ENCODE measurements at places on chromosomes 2 and 18.

GRCh38 chr2:113762377-113763118, 6.1 kb upstream of the SLC35F5 start:
- H3K27me3 ChIP-seq = peaks cover 3% of the 10 kb centered on the region
- no peaks in the 10 kb centered on the region for H3K36me3 ChIP-seq
- no peak for DNase-seq
- H3K4me1 ChIP-seq = peaks cover 7% of the 10 kb centered on the region
- H3K4me3 ChIP-seq = no peak overlapping the region

DNA sequence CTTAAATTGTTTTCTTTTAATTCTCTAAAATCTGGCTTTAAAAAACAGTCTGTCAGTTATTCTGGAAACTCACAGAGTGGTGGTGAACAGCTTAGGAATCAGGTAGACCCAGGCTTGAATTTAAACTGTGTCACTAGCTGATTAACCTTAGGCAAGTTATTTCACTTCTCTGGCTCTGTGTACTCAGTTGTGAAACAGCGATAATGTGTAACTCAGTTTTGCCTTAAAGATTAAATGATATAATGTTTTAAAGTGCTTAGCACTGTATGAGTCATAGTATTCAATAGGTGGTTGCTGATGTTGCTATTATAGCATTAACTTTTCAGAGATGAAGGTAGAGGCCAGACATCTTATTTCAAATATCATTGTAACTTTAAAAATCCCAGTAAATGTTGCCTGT, 40.7 kb downstream of the PKP4 start:
- H3K27me3 ChIP-seq = no peaks in the 10 kb centered on the region
- no peaks in the 10 kb centered on the region for H3K36me3 ChIP-seq
- no peak overlapping the region for H3K4me3 ChIP-seq
- DNase-seq = no peak
- peaks cover 16% of the 10 kb centered on the region for H3K4me1 ChIP-seq
- H3K27ac ChIP-seq = no peak overlapping the region

- no peaks in the 10 kb centered on the region for H3K36me3 ChIP-seq
- peaks cover 16% of the 10 kb centered on the region for H3K27me3 ChIP-seq
- H3K27ac ChIP-seq = no peak overlapping the region
- no peaks in the 10 kb centered on the region for H3K4me1 ChIP-seq
These were observed 11.1 kb downstream of the CLUL1 start for GRCh38 chr18:607930-608329.

GRCh38 chr2:121740973-121741372, 4.3 kb upstream of the NIFK start:
- no peak overlapping the region for H3K27ac ChIP-seq
- H3K4me1 ChIP-seq = peaks cover 17% of the 10 kb centered on the region
- DNase-seq = no peak

GRCh38 chr2:238369591-238370040, 49.3 kb downstream of the TRAF3IP1 start:
- no peak overlapping the region for H3K4me3 ChIP-seq
- H3K27me3 ChIP-seq = no peaks in the 10 kb centered on the region
- DNase-seq = no peak
- no peak overlapping the region for H3K27ac ChIP-seq

- DNase-seq = peak; percentile 16
- peak within 1 kb of the TSS; percentile 86 for H3K4me3 ChIP-seq
- H3K27me3 ChIP-seq = peaks cover 23% of the 10 kb centered on the region
- H3K4me1 ChIP-seq = peaks cover 20% of the 10 kb centered on the region
These were observed at the start of gene SLC16A14 for GRCh38 chr2:230068651-230069055. TSS of gene SLC16A14 (minus strand) at chr2:230068924. CDS start at chr2:230059352, 9,572 bp downstream.

DNA sequence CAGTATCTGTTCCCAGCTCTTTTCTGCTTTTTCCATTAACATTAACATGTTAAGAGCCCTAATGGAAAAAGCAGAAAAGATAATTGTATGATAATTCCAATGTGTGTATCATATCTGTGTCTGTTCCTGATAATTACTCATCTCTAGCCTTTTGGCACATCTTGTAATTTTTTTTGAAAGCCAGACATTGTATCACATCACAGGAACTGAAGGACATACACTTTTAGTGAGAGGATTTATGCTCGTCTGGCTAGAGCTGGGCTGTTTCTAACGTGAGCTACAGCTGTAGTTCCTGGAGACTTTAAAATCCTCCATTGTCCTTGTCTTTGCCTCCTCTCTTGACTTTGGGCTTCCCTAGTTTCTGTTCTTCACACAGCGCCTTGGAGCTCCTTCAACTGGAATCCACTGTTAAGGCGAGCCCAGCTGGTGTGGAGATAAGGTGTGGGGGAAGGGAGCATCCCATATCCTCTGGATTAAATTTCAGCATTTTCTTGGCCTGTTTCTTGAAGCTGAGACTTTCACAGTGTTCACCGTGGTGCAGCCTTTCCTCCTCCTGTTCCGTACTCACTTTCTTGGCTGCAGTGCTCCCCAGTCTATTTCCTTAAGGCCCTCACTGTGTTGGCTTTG, 211.5 kb downstream of the GALR1 start:
- DNase-seq = no peak
- no peaks in the 10 kb centered on the region for H3K27me3 ChIP-seq
- no peak overlapping the region for H3K27ac ChIP-seq
- H3K36me3 ChIP-seq = no peaks in the 10 kb centered on the region

DNA sequence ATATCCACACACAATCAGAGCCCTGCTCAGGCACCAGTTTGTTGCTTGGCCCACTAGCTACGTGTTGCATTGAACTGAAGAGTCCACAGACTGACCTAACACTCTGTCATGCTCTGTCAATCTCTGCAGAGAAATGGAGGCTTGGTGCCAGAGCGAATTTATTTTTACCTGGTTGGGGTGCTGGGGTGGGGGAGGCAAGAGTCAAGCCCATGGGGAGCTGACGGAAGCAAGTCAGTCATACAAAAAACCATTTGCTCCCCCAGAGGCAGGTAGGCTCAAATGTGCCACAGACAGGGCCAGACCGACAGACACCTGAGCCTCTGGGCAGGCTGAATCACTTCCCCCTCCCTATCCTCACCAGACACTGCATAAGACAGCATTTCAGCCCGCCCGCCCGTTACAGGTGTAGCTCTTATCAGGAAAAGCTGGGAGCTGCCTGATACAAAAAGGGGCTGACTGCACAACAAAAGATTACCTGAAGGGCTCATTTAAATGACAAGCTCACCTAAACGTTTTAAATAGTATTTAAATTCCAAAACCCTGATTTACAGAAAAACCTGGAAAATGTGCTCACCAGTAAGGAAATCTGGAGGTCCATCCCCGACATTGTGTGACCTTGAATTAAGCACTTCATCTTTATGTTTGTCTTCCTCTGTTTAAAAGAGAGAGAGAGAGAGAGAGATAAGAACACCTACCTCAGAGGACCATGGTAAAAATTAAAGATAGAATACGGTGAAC, 2.1 kb upstream of the PCBP1 start:
- peak overlapping the region; percentile 99 for H3K27ac ChIP-seq
- peak; percentile 44 for DNase-seq
- H3K27me3 ChIP-seq = no peaks in the 10 kb centered on the region
- H3K36me3 ChIP-seq = peaks cover 69% of the 10 kb centered on the region
- H3K4me1 ChIP-seq = peaks cover 48% of the 10 kb centered on the region
- peak overlapping the region; percentile 78 for H3K4me3 ChIP-seq

GRCh38 chr2:134452042-134452733, 198.3 kb downstream of the MGAT5 start:
- H3K27ac ChIP-seq = no peak overlapping the region
- no peaks in the 10 kb centered on the region for H3K27me3 ChIP-seq
- no peak for DNase-seq
- H3K4me3 ChIP-seq = no peak overlapping the region

DNA sequence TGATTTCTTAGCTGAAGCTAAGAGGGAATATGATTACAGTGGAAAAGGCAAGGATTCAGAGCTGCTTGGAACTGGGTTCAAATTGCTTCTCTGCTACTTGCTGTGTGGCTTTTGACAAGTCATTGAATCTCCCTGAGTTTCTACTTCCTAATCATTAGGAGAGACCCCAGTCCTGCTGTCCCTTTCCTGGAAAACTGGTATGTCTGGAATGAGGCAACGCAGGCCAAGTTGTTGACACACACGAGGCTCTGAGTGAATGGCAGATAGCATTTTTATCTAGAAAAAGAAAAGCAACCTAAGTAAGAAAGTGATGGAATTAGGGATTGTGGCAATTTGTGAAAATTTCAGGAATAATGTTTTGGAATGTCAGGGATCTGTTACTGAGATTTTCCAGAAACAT, 123.6 kb downstream of the LPIN1 start:
- H3K36me3 ChIP-seq = no peaks in the 10 kb centered on the region
- no peak overlapping the region for H3K4me3 ChIP-seq
- no peak for DNase-seq
- peaks cover 10% of the 10 kb centered on the region for H3K27me3 ChIP-seq
- no peak overlapping the region for H3K27ac ChIP-seq

DNA sequence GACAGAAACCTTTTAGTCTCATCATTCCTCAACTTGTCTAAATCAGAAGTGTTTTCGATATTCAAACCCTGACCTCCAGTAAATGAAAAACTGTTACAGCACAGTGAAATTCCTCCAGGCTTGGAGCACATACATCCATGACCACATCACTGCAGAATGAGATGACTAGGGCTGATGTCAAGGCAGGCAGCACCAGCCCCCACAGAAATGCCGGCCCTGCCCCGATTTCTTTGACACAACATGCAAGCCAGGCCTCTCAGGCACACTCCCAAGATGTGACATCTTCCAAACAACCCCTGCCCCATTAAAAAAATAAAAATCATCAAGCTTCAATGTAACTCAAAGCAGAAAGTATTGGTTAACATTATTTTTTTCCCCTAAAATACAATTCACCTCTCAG, 103.3 kb downstream of the CTAGE1 start:
- no peak overlapping the region for H3K4me3 ChIP-seq
- no peak for DNase-seq
- no peaks in the 10 kb centered on the region for H3K27me3 ChIP-seq
- H3K4me1 ChIP-seq = no peaks in the 10 kb centered on the region
- no peaks in the 10 kb centered on the region for H3K36me3 ChIP-seq

DNA sequence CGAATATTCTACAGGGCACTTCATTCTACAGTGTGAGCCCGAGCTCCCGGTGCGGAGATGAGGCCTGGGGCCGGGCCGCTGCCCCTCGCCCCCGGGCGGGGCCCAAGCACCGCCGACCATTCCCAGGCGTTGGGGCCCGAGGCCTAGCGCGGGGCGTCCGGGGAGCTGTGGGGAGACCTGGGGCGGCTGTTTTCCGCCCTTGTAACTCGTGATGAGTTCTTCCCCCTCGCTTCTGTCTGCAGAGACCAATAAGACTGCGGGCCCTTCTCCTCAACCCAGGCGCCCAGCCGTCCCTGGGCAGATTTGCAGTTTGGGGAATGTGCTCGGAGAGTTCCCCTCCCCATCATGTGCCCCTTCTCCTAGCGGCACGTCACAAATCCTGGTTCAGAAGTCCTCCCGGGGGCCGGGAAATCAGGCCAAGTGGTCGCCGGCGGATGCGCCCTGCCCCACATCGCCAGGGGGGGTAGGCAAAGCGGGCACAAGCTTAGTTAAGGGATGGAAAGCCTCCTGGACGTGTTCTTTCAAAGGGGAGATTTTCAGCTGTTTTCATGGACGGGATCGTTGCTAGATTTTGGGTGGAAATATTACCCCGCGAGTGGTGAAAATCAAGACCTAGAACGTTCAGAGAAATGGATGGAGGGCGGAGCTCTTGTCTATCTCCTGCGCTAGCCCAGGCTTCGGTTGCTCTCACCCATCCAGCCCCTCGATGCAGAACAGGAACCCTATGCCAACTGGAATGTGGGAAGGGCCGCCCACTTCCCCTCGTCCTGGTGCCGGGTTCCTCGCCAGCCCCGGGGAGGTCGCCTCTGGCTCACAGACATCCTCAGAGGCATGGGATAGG, 18.8 kb upstream of the HAAO start:
- H3K4me3 ChIP-seq = peak overlapping the region; percentile 95
- no peak for DNase-seq
- peak overlapping the region; percentile 100 for H3K27ac ChIP-seq
- H3K36me3 ChIP-seq = peaks cover 6% of the 10 kb centered on the region
- peaks cover 18% of the 10 kb centered on the region for H3K4me1 ChIP-seq

DNA sequence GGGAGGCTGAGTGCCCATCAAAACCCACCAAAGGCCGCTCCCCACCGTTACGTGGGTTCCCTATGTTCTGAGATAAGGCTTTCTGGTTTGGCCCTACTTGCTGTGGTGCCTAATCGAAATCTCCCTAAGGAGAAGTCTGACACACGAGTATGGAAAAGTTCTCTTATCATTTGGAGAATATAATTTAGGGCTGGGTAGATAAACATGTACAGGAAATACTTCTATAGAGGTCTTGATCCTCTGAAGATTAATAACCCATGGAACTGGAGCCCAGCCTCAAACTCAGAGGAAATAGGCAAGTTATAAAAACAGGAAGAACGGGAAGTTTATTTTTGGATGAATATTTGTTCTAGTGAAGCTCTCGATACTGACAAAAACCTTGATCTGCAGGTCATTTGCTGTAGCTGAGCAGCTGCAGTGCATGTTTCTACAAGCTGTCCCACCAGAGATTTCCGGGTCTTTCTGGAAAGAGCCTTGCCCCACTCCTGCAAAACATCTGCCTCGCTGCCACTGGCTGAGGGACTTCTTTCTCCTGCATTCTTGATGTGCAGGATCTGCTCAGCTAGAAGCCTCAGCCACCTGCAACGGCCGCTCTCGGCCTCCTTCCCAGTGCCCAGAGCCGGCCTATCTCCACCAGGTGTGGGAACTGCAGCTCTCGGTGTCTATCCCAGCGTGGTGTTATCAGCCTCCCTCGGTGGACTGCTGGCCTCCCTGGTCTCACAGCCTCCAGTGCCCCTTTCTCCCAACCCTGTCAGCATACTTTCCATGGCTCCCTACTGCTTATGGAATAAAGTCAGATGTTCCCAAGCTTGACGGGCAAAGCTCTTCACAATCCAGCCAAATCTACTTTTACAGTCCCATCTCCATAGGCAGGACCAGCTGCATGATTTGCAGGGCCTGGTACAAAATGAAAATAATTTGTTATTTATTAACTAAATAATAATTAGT, 48.6 kb downstream of the SPRED2 start:
- H3K4me1 ChIP-seq = peaks cover 40% of the 10 kb centered on the region
- peaks cover 19% of the 10 kb centered on the region for H3K27me3 ChIP-seq
- no peak for DNase-seq
- peak overlapping the region; percentile 4 for H3K27ac ChIP-seq
- H3K36me3 ChIP-seq = no peaks in the 10 kb centered on the region
- no peak overlapping the region for H3K4me3 ChIP-seq

DNA sequence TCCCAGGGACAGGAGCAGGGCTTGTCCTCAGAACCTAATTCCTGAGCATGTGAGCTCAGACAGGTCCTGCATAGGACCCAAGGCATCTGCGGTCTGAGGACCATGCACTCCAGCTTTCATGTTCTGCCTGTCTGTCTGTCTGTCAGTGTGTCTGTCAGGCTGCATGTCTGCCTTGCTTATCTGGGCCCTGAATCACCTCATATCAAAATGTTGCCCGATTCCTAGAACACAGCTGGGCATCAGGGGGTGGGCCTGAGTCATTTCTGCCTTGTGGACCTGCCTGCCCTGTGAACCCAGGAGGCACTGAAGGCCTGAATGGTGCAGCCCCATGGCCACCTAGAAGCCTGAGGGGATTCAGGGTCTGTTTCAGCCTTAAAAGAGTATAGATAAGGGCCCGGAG, 22.1 kb downstream of the INHBB start:
- H3K27ac ChIP-seq = no peak overlapping the region
- H3K27me3 ChIP-seq = peaks cover 10% of the 10 kb centered on the region

GRCh38 chr18:55753643-55754263, 165.8 kb upstream of the TCF4 start:
- no peak for DNase-seq
- H3K4me3 ChIP-seq = no peak overlapping the region
- no peaks in the 10 kb centered on the region for H3K27me3 ChIP-seq
- H3K36me3 ChIP-seq = no peaks in the 10 kb centered on the region
- H3K4me1 ChIP-seq = peaks cover 2% of the 10 kb centered on the region

GRCh38 chr2:12350821-12351220, 365.9 kb upstream of the TRIB2 start:
- no peaks in the 10 kb centered on the region for H3K36me3 ChIP-seq
- peaks cover 27% of the 10 kb centered on the region for H3K27me3 ChIP-seq
- no peak overlapping the region for H3K27ac ChIP-seq
- no peaks in the 10 kb centered on the region for H3K4me1 ChIP-seq
- no peak overlapping the region for H3K4me3 ChIP-seq
- no peak for DNase-seq

Measured in activated T-helper 2 cell treated with anti-CD3 and anti-CD28 coated beads, Interferon-gamma antibody, Interleukin-2, Interleukin-4, amounts not matched to agents 10 μg/mL and 5 μg/mL and 100 μg/mL, durations not matched to agents 14 hours and 24 hours and 36 hours (primary cell).